ENCODE measurements at places on chromosomes 5 and 9.
A peak's percentile ranks its signal among the peaks of the same experiment; 100 is the strongest.

- no peak for DNase-seq
These were observed 15.8 kb downstream of the CORO2A start for GRCh38 chr9:98176391-98177259.

DNA sequence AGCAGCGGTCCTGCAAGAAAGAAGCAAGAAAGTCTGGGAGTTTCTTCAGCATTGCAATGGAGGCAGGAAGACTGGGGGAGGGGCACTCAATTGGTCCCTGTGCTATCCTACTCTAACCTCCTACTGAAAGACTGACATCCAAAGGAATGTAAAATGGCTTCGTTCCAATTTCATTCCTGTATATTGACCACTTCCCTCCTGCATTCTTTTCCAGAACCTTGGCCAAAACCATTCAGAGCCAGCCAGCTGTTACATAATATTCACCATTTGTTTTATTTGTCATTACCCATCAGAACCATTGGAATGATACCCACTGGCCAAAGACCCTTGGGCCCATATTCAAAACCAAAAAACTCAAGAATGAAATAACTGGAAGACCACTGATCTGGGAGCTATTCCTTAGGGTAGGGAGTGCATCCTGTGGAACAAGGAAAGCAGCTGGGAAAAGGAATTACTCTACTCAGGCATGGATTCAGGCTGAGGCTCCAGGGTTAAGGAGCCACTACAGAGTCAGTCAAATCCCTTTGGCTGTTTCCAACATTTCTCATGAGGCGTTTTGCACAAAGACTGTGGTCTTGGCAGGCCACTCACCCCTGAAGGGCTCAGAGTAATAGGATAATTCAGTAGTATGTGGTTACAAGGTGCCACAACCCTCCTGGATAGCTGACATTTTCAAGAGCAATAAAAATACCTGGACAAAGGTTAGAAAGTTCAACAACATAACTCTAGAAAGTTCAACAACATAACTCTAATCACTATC is 148.7 kb upstream of the SLC1A3 start:
- peak; percentile 52 for DNase-seq

DNA sequence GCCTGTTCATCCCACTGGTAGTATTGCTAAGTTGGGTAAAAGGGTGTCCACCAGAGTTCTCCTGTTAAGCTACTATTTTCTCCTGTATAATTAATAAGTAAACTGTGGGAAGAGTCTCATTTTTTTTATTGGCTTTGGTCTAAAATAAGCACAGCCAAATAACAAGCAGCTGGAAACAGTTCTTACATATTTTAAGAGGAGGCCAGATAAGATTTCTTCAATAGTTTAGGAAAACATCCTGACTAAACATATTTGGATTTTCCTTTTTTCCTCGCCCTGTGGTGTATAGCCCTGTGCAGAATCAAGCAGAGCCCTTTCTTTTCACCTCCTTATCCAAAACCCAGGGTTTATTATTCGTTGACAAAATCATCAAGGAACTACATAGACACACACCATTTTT is 122.2 kb upstream of the ZNF608 start:
- no peak for DNase-seq

DNA sequence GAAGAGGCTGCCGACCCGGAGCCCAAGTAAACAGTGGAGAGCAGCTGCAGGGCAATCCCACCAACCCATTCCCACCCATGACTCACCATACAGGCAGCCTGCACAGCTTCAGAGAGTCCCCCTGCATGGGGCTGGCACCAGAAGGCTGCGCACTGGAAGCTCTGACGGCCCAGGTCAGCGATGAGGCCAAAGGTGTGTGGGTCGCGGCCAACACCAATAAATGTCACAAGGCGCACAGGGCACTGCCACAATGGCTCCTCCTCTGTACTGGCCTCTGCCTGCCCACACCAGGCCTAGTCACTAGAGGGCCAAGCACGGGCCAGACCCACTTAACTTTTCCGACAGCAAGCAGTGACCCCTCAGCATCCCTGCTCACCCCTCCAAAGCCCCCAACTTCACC is 3.0 kb upstream of the SRA1 start:
- no peak for DNase-seq

- no peak for DNase-seq
These were observed 304.9 kb upstream of the PTGER4 start for GRCh38 chr5:40374853-40375252.

DNA sequence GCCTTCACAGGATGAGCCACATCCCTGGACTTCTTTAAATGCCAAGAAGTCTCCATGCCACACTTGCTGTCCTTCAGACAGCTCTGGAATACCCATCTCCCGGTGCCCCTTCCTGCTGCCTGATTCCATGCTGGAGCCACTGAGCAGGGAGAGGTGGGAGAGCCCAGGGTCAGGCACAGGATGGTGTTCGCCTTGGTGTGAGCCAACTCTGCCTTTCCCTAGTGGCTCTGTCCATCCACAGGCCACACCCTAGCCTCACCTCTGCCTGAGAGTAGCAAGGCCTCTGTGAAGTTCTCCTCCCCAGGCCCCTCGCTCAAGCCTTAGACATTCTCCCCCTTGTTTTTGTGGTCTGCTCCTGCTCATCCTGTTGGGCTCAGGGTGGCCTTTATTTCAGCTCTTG is 54.2 kb upstream of the ANGPTL2 start:
- no peak for DNase-seq

DNA sequence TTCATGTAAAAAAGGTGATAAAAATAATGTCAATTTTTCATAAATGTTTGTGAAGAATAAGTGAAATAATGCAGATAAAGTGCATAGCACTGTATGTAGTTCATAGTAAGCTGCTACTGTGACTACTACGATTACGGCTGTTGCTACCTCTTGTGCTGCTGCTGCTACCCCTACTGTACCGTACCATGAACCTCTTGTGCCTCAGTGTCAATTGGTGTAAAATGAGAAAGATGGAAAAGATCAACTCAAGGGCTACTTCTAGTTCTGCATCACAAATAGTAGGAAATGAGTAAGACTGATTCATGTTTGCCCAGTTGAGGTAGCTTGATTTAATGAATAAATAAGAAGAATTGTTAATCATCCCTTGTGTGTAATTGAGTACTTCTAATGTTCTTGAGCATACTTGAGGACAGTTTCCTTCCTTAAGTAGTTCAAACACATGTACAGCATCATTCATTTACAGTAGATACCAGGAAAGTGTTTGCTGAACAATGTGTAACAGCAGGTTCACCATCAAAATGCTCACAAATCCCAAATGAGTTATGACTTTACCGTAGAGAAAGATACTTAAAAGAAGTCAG is 200.0 kb upstream of the ATP10B start:
- DNase-seq, result no peak

DNA sequence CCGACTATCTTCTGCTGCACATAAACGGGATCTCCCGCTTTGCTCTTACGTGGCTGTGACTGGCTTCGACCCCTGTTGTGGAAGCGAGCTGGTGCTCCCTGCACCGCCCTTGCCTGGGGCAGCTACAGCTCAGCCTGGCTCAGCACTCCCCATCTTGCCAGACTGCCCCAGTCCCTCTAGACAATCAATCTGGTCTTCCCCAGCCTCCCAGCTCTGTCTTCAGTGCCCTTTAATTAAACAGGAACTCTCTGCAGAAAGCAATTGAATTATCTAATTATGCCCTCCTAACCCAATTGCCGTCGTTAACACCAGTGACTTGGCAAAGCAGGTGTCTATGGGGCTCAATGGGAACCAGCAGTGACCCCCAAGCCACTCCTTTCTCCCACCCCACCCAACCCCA is 18.9 kb upstream of the NTNG2 start:
- DNase-seq, result no peak

DNA sequence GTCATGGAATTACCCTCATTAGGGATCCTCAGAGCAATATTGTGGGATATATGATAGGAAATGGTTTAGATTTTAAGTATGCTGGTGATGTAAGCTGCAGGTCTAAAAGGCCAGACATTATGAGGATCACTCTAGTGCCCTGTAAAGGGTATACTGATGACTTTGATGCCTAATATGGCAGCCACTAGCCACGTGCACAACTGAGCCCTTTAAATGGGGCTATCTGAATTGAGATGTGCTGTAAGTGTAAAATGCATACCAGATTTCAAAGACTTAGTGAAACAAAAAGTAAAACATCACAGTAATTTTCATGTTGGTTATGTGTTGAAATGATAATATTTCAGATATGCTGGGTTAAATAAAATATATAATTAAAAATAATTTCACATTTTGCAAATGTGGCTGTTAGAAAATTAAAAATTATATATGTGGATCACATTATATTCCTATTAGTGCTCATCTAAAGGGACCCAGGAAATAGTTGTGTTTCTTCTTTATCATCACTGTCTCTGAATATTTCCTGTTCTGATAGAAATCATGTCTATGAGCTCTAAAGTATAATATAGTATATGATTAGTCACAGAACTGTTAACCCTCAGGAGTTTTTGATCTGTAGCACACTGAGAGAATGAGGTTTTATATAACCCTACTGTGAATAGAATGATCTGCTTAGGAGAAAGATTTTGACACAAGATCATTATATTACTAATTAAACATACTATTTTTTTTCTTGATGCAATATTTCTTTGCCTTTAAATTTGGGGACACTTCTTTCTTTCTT is 50.1 kb downstream of the OSTF1 start:
- no peak for DNase-seq

DNA sequence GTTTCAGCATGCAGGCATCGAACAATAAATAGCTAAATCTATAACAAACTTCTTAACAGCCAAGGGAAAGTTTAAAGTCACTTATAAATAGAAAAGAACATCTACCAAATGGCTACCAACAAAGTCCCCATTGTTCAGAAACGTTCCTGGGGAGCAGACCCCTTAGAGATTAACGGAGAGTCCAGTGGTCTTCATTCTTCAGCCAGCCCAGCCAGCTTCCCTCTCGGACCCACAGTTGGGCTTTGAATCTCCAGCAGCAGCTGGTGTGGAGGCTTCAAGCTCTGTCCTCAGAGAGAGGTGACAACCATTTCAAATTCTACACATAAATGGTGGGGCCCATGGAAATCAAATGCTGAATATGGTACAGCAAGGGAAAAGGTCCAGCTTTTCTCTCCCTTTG is 11.2 kb downstream of the ENC1 start:
- no peak for DNase-seq

- DNase-seq, result no peak
These were observed 3.0 kb upstream of the CTSV start for GRCh38 chr9:97041898-97042297.

- no peak for DNase-seq
These were observed 93.4 kb upstream of the CCDC112 start for GRCh38 chr5:115389799-115390382.

DNA sequence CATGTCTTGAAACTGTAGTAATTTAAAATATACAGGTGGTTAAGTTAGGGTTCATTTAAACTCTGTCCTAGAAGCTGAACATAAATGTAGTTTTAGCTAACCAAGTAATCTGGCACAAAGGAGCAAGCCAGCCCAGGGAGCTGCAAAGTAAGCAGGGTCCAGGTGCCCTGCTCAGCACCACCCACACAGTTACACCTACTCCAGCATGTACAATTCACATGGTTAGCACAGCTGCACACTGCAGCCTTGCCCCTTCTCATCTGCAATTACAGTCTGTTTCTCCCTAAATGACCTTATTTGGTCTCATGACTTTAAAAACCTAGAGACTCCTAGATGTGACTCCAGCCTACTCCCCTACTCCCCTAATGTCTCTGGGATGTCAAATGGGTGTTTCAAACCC is 128.4 kb downstream of the EPB41L4A start:
- DNase-seq, result no peak

GRCh38 chr9:98787766-98788335 is 8.5 kb downstream of the ANKS6 start:
- no peak for DNase-seq

DNA sequence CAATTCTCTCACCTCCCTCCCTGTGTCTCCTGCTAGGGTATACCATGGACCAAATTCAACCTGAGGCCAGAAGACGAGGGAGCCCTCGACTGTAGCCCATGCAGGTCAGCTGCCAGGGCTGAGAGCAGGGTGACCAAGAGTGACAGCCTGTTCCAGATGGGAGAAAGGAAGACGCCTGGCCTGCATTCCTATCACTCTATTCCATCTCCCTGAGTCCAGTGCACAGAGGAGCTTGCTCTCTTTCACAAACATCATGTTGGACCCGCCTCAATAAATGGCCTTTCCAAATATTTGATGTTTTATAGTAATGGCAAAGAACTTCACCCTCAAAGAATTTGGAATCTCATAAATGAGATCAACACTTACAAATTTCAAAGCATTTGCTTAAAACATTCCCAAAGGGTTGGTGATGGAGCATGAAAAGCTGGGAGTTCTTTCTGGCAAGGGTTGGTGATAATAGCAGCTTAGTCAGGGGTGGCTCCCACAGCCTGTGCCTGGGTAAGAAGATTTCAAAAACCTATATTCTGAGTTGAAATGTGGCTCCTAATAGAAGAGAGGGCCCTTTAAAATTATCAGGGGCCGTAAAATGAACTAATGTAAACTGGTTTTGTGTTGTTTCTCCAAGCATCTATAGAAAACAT is 393.1 kb downstream of the EFNA5 start:
- no peak for DNase-seq

DNA sequence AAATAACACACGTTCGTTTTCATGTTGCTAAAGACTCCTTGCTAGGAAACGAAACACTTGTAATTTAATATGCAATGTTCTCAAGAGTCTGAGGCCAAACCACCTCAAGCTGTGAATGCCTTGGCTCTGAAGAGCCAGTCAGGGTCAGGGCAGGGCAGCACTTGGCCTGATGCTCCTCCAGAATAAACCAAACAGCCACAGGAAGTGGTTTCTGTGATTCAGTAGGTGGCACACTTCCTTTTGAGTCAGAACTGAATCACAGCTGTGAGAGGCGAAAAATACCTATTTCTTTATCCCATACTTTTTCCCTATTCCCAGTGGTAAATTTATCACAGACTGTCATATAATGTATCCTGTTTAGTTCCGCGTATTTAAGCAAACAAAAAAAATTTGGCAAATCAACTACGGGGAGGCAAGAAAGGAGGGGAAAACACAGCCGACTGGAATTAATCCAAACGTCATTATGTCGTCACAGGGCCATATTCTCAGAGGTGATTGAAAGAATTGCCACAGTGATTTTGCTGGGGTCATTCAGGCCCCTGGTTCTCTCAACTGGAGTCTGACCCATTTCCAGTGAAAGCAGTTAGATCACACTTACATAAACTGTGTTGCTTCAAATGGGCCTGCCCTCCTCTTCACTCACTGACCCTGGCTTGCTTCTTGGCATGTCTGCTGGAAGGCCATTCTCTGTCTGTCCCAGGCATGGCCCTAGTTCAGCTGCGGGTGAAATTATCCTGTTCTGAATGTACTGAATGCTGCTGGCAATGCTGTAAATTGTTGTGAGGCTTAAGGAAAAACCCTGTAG is 71.2 kb downstream of the ARRDC3 start:
- DNase-seq, result peak; percentile 100

GRCh38 chr5:90932052-90932699 is 373.6 kb downstream of the ADGRV1 start:
- peak; percentile 54 for DNase-seq

GRCh38 chr5:115543365-115544042 is 1.1 kb downstream of the FEM1C start:
- DNase-seq, result no peak

- DNase-seq, result peak; percentile 68
These were observed 77.0 kb downstream of the VCAN start for GRCh38 chr5:83548581-83548980.

- DNase-seq, result no peak
These were observed 981.7 kb downstream of the NR2F1-AS1 start for GRCh38 chr5:92599217-92599810.

- peak; percentile 12 for DNase-seq
These were observed 21.9 kb downstream of the KDM4C start for GRCh38 chr9:6779417-6780241.
